ENCODE measurements at places on chromosomes 3 and 15.
A peak's percentile ranks its signal among the peaks of the same experiment; 100 is the strongest.

- DNase-seq = peak; percentile 76
- no peaks in the 10 kb centered on the region for H3K36me3 ChIP-seq
- H3K27me3 ChIP-seq = no peaks in the 10 kb centered on the region
- H3K4me1 ChIP-seq = peaks cover 33% of the 10 kb centered on the region
- no peak overlapping the region for H3K4me3 ChIP-seq
These were observed 155.5 kb downstream of the PLD1 start for GRCh38 chr3:171654809-171655208.

- H3K27ac ChIP-seq = no peak overlapping the region
- H3K27me3 ChIP-seq = no peaks in the 10 kb centered on the region
- no peak overlapping the region for H3K4me3 ChIP-seq
These were observed 49.4 kb downstream of the KLF15 start for GRCh38 chr3:126307591-126308393.

DNA sequence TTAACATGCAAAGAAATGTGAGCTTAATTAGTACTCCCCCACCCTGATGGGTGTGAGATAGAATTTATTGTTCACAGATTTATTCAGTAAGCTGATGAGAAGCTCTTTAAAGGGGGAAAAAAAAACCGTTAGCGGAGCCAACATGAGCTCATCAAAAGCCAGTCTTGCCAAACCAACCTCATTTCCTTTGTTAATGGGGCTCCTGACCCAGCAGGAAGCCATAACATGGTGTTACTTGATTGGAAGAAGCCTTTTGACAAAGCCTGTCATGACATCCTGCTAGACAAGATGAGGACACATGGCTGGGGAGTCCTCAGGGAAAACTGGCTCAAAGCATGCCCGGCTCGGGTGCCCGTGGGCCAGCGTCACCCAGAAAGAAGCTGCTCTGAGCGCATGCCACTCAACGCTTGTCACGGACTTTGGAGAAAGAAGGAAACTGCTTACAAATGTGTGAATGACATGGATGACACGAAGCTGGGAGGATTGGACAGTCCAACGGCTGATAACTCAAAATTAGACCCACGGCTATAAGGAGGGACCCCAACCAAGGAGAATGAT lies 64.6 kb downstream of the SLCO2A1 start:
- no peaks in the 10 kb centered on the region for H3K27me3 ChIP-seq
- no peak overlapping the region for H3K4me3 ChIP-seq
- no peaks in the 10 kb centered on the region for H3K4me1 ChIP-seq
- H3K36me3 ChIP-seq = no peaks in the 10 kb centered on the region
- DNase-seq = no peak

DNA sequence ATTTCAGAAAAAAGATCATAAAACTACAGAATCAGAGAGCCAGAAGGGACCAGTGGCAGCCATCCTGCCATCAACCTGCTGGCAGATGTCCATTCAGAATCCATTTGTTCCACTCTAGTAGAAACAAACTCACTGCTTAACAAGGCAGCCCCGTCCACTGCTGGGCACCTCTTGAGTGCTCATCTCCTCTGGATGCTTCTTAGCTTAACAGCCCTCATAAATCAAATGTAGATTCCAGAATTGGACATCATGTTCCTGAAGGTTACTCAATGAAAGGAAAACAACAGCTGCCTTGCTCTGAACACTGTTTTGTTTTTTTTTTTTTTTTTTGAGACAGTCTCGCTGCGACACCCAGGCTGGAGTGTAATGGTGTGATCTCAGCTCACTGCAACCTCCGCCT lies 37.3 kb downstream of the ABCC5 start:
- H3K27me3 ChIP-seq = no peaks in the 10 kb centered on the region
- DNase-seq = no peak
- no peaks in the 10 kb centered on the region for H3K4me1 ChIP-seq
- no peak overlapping the region for H3K27ac ChIP-seq
- H3K4me3 ChIP-seq = no peak overlapping the region
- H3K36me3 ChIP-seq = peaks cover 90% of the 10 kb centered on the region

DNA sequence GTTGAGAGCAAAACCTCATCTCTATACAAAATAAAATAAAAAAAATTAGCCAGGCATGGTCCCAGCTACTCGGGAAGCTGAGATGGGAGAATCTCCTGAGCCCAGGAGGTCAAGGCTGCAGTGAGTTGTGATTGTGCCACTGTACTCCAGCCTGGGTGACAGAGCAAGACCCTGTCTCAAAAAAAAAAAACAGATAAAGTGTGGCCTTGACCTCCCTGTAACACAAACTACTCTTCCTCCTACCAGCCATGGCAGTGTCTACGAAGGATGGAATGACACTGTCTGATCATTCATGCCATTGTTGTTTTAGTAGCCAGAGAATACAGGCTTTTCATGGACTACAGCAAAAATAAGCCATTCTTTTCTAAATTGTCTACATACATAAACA lies 117.1 kb upstream of the IQSEC1 start:
- DNase-seq = no peak
- no peaks in the 10 kb centered on the region for H3K27me3 ChIP-seq
- H3K4me1 ChIP-seq = peaks cover 5% of the 10 kb centered on the region
- H3K27ac ChIP-seq = no peak overlapping the region
- H3K36me3 ChIP-seq = no peaks in the 10 kb centered on the region

DNA sequence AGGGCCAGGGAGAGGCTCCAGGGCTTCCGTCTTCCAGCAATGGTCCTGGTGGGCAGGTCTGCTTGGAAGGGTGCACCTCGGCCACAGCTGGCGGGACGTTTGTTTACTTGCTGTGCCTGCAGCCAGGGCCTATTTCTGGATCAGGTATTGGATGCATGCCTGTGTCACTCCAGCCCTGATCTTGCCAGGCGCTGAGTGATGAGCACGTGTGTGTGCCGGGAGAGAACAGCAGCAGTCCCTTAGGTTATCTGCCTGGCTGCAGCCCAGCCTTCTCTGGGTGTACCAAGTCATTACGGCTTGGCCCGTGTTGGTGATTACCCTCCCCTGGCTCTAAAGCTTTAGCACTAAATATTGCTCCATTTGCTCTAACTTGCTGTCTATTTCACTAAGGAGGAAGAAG lies 14.9 kb downstream of the CCDC32 start:
- H3K4me3 ChIP-seq = no peak overlapping the region
- peaks cover 40% of the 10 kb centered on the region for H3K4me1 ChIP-seq
- no peaks in the 10 kb centered on the region for H3K27me3 ChIP-seq
- peak; percentile 88 for DNase-seq
- peaks cover 26% of the 10 kb centered on the region for H3K36me3 ChIP-seq
- peak overlapping the region; percentile 82 for H3K27ac ChIP-seq

GRCh38 chr3:69761896-69762767 lies 22.9 kb downstream of the MITF start:
- H3K27ac ChIP-seq = no peak overlapping the region
- H3K36me3 ChIP-seq = no peaks in the 10 kb centered on the region
- H3K4me3 ChIP-seq = no peak overlapping the region
- peaks cover 72% of the 10 kb centered on the region for H3K4me1 ChIP-seq
- no peaks in the 10 kb centered on the region for H3K27me3 ChIP-seq
- DNase-seq = no peak

DNA sequence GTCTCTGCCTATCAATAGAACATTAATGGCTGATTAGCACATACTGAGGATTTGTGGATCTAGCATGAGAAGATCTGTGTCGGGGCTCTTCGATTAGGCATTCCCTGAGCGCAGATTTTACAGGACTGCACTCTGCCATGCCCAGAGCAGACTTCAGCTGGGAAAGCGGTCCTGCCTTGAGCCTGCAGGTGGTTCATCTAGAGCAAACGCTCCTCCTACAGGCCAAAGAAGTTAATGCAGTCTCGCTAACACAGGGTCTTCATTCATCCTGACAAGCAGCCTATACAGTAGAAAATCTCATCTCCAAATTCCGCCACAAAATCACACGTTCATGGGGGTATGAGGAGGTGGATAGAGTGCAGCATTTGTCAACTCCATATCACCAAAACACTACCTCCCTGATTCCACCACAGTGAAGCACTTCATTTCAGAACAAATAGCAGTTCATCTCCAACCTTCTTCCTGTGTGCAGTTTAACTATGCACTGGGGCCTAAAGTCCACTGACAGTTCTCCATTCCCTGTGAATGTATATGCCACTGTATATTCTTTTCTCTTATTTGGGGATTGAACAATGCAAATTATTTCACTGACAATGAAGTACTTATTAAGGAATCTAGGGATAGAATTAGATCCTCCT lies 405.8 kb downstream of the IGSF11 start:
- peak; percentile 51 for DNase-seq
- H3K27ac ChIP-seq = no peak overlapping the region
- H3K27me3 ChIP-seq = no peaks in the 10 kb centered on the region
- H3K4me1 ChIP-seq = no peaks in the 10 kb centered on the region

DNA sequence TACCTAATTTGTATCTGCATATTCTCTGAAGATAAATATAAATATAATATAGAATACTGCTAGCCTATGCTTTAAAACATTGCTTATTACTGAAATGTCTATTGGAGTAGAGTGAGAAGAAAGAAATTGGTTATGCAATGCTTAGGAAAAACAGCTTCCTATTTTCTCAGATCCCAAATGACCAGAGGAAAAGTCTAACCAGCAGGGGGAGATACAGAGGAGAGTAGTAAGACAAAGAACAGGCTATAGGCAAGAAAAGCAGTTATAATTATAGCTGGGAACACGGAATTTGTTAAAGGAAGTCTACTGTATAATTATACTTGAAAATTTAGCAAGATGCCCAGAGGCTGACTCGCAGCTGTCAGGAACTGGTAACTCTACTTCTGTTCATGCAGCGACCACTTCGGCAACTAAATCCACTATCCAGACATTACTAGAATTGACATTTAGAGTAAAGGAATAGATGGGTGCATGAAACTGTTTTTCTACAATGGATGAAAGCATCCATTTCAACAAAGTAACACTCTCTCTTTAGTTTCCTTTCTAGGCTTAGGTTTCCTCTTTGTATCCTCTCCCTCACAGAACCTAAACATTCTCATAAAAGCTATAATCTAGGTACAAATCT lies 97.2 kb downstream of the TBC1D5 start:
- no peak for DNase-seq
- no peaks in the 10 kb centered on the region for H3K27me3 ChIP-seq
- no peaks in the 10 kb centered on the region for H3K36me3 ChIP-seq
- peaks cover 5% of the 10 kb centered on the region for H3K4me1 ChIP-seq
- H3K27ac ChIP-seq = no peak overlapping the region

DNA sequence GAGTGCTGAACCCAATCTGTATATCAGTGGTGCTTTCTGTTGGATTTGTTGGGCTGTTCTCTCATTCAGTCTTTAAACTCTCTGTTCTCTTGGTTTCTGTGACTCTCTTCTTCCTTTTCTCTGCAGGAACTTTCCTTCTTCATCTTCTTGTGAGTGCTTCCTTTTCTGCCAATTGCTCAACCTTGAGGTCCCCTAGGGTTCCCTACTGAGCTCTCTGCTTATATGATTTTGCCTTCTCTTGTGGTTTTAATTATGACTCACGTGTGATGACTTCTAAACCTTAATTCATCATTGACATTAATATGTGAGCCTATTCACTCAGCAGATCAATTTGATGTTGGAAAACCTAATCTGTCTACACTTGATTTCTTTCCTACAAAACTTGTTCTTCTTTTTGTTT lies 39.4 kb downstream of the MOBP start:
- no peak for DNase-seq
- H3K27ac ChIP-seq = no peak overlapping the region
- H3K27me3 ChIP-seq = peaks cover 19% of the 10 kb centered on the region
- no peaks in the 10 kb centered on the region for H3K4me1 ChIP-seq
- H3K36me3 ChIP-seq = no peaks in the 10 kb centered on the region

DNA sequence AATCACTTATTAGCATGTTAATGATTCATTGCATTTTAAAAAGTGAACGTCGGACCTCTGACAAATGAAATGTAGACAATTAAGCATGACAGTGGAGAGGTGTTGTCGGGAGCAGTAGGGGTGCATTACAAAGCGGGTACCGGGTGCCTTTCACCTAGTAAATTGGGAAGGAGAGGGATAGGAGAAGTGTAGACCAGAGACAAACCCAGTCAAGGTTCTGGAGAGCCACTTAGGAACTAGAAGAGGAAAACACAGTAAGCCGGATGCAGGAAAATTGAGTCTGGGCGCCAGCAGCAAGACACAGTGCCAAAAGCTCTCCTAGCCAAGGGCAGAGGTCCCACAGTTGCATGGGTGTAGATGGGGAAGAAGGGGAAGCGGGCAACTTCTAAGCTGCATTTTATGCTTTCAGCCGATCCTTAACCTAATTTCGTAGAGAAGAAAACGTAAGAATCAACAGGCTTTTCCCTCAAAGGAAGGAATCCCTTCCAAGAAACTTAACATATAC lies 3.1 kb upstream of the CERS3 start:
- no peaks in the 10 kb centered on the region for H3K4me1 ChIP-seq
- no peak overlapping the region for H3K27ac ChIP-seq
- H3K4me3 ChIP-seq = no peak overlapping the region
- DNase-seq = no peak
- no peaks in the 10 kb centered on the region for H3K36me3 ChIP-seq

- H3K4me1 ChIP-seq = no peaks in the 10 kb centered on the region
- no peak for DNase-seq
- no peaks in the 10 kb centered on the region for H3K36me3 ChIP-seq
- H3K4me3 ChIP-seq = no peak overlapping the region
These were observed 219.9 kb upstream of the PROK2 start for GRCh38 chr3:72004749-72005292.

- peak overlapping the region; percentile 22 for H3K27ac ChIP-seq
- no peaks in the 10 kb centered on the region for H3K4me1 ChIP-seq
These were observed 46.2 kb downstream of the COL8A1 start for GRCh38 chr3:99684644-99685043.

- no peak for DNase-seq
- H3K27ac ChIP-seq = no peak overlapping the region
- no peaks in the 10 kb centered on the region for H3K27me3 ChIP-seq
- peaks cover 19% of the 10 kb centered on the region for H3K4me1 ChIP-seq
These were observed 3.8 kb upstream of the GABPB1 start for GRCh38 chr15:50358845-50359244.

- no peak overlapping the region for H3K4me3 ChIP-seq
- no peak overlapping the region for H3K27ac ChIP-seq
- peak; percentile 16 for DNase-seq
- peaks cover 34% of the 10 kb centered on the region for H3K4me1 ChIP-seq
- peaks cover 17% of the 10 kb centered on the region for H3K36me3 ChIP-seq
These were observed 1.5 kb upstream of the PLXNB1 start for GRCh38 chr3:48431224-48432029.

- H3K27me3 ChIP-seq = no peaks in the 10 kb centered on the region
- DNase-seq = no peak
- H3K27ac ChIP-seq = peak overlapping the region; percentile 66
- no peaks in the 10 kb centered on the region for H3K36me3 ChIP-seq
These were observed 11.9 kb downstream of the RAB27A start for GRCh38 chr15:55277715-55278114.

DNA sequence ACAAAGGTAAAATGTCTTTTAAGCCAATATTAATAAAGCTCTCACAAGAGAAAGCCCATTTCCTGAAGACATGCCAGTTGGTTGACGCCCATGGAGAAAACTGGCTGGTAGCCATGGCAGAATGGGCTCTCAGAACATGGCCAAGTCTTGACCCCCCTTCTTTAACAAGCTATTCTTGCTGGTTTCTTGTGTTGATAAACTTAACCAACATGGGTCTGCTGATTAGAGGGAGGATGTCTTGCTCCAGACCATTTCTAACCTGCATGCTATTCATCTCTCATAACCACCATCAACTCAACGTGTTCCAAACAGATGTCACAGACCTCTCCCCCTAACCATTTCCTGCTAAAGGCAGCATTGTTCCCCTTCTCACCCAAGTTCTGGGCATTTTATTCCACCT lies 25.7 kb downstream of the NTRK3 start:
- DNase-seq = no peak
- no peak overlapping the region for H3K4me3 ChIP-seq
- peaks cover 13% of the 10 kb centered on the region for H3K27me3 ChIP-seq
- H3K36me3 ChIP-seq = no peaks in the 10 kb centered on the region
- H3K27ac ChIP-seq = no peak overlapping the region

- H3K36me3 ChIP-seq = no peaks in the 10 kb centered on the region
- peak overlapping the region; percentile 24 for H3K27ac ChIP-seq
- no peaks in the 10 kb centered on the region for H3K4me1 ChIP-seq
- no peaks in the 10 kb centered on the region for H3K27me3 ChIP-seq
- DNase-seq = no peak
These were observed 50.8 kb downstream of the CRYBG3 start for GRCh38 chr3:97872525-97873042.
